ENCODE measurements at places on chromosomes 13 and 19.

GRCh38 chr13:50403311-50403710 is 388.1 kb downstream of the KCNRG start:
- DNase-seq = no peak

GRCh38 chr19:55432241-55432959 is 10.7 kb downstream of the SHISA7 start:
- no peak for DNase-seq

- DNase-seq = no peak
Measured at GRCh38 chr19:39257227-39257626, 8.6 kb upstream of the IFNL4 start.

GRCh38 chr13:77415253-77416071 is 88.6 kb upstream of the MYCBP2 start:
- DNase-seq = no peak

GRCh38 chr13:20921572-20921971 is 19.0 kb upstream of the XPO4 start:
- no peak for DNase-seq

- DNase-seq = no peak
Measured at GRCh38 chr13:76741624-76742023, 144.6 kb downstream of the KCTD12 start.

DNA sequence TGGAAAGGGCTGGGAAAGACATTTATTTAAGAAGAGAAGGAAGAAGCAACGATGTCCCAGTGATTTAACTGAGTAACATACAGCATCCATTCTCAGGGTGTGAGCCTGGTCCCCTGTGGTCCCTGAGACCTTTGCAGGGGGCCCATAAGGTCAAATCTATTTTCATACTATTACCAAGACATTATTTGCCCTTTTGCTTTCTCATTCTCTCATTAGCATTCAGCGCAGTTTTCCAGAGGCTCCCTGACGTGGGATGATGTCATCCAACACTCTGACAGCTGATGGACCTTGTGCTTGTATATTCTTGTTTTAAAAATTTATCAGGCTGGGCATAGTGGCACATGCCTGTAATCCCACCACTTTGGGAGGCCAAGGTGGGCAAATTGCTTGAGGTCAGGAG is 18.3 kb upstream of the HNRNPUL1 start:
- no peak for DNase-seq

DNA sequence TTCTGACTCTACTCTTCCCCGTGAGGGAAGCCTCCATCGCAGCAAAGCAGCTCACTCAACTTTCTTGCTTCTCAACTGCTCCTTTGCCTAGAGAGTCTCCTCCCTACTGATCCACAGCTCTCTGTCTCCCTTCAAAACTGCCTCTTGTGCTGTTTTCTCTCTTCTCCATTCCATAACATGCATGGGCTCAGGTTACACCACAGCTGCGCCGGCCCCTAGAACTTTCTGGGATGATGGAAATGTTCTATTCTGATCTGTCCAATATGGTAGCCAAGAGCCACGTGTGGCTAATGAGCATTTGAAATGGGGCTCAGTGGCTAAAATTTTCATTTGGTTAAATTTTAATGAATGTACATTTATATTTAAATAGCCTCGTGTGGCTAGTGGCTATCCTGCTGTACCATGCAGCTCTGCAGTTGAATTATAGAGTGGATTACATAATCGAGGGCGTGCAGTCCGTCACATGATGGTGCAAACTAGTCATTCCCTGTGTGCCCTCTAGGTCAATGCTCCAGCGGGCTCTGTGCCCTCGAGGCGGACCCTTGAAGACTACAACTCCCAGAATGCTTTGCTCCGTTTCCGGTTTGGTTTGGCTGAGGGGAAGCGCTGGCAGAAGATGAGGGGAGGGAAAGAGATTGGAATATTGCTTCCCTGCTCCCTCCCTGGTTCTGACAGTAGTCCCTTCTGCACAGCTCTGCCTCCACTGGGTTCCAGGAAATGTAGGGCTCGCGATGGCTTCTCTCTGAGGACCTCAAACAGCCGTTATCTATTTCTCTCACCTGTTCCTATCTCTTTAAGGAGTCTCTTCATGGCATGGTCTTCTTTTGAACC is 109.8 kb downstream of the CACNA1A start:
- no peak for DNase-seq

DNA sequence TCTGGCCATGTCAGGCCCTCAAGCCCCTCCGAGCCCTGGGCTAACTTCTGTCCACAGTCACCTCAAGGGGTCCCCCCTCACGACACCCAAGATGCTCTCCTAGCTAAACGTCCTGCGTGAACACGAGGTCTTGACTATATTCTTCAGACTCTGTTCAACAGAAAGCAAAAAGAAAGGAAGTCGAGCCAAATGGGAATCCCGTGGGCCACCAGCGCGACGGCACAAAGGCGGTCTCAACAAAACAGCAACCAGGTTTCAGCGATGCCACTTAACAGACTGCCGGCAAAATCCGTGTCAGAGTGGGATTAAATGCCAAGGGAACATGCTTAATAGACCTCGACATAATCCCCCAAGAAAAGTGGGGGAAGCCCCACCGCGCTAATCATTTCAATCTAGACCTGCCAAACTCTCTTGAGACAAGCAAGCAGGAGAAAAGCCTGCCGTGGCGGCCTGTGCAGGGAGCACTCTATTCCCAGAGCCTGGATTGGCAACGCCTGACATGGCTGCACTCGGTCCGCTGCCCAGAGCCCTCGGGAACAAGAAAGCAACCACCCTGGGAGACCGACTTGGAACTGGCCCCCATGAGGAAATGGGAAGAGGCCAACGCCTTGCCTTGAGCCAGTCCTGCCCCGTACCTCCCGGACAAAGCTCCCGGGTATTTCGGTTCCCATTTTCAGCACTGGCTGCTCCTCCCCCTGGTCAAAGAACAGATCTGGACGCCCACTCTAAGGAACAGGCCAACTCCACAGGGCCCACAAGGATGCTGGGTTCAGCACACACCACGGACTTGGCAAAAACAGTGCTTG is 16.0 kb downstream of the ZC3H4 start:
- no peak for DNase-seq

DNA sequence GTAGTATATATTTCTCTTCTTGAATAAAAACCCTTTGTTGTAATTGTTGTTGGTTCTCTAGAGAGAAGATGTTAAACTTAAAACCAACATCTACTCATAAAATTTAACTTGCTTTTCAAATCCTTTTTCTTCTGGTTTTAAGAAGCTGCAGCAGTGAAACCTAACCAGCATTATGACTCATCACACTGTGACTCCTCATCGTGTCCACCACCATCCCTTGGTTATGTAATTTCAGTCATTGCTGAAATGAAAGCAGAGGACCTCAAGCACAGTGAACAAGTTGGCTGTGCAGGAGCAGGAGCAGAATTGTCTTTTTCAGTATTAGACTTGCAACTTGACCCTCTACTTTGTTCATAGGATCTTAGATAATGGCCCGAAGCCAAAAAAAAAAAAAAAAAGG is 64.9 kb upstream of the HTR2A start:
- DNase-seq = no peak

GRCh38 chr13:97011446-97012131 is 17.3 kb upstream of the OXGR1 start:
- no peak for DNase-seq

DNA sequence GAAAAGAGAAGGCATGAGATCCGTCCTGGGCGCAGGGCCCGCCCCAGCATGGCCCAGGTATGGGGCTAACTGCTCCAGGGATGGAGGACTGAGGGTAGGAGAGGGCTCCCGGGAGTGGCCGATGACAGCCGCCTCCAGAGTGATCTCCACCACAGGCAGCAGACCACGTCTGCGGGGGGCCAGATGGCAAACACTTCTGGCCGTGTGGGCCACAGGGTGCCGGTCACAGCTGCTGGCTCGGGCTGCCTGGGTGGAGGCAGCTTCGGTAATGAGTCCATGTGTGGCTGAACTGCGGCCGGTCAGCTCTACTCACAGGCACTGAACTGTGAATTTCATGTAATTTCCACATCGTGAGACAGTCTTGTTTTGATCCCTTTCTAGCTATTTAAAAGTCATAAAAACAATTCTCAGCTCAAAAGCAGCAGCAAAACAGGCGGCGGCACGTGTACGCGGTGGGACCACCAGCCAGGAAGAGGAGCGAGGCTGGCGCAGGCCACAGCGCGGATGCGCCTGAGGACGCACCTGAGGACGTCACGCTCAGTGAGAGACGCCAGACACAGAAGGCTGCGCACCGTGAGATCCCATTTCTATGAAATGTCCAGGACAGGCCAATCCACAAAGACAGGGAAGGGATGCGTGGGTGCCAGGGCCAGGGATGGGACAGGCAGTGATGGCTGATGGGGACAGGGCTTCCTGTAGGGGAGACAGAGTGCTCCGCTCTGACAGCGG is 4.0 kb downstream of the LSM7 start:
- no peak for DNase-seq

DNA sequence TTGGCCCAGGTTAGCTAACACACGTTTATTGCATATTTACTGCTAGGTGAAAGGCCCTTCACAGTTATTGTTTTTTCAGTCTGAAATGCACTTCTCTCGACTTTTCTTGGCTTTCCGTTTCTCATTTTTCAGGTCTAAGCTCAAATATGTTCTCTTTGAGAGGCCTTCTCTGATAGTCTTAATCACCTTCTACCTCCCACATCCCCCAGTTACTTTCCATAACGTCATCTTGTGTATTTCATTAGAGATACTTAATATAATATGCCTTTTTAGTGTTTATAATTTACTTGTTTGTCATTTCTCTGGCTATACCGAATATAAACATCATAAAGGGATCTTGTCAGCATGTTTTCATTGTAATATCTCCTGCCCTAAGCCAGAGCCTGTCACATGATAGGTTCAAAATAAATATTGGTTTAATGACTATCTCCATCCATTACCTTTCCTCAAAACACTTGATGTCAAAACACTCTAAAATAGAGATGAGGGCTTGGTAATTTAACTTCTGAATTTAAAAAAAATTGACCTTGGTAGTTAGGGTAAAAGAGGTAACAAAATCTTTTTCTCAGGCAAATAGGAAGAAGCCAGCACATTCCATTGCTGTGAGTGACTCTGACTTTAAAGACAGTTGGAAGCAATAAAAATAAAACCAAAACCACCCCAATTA is 168.6 kb upstream of the RFC3 start:
- no peak for DNase-seq

GRCh38 chr19:19261350-19262189 is 11.5 kb downstream of the TM6SF2 start:
- DNase-seq = no peak

GRCh38 chr13:45748941-45749759 is 47.0 kb downstream of the CBY2 start:
- no peak for DNase-seq

- no peak for DNase-seq
Measured at GRCh38 chr13:80547341-80547740, 206.4 kb upstream of the SPRY2 start.

DNA sequence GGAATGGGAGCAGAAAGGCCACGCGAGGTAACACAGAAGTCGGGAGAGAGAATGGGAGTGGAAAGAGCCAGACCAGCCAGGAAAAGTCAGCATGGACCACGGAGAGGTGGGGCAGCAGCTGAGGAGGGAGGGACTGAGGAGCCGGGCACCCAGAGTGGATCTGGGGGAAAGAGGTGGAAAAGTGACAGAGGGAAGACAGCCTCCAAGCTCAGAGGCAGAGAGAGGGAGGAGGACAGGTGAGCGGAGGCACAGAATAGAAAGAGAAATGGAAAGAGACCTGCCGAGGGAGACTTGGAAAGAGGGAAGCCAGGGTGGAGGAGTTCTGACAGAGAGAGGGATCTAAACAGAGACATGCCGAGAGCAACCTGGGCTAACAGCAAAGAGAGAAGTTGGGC is 1.6 kb downstream of the GRIK5 start:
- DNase-seq = no peak

- DNase-seq = no peak
Measured at GRCh38 chr19:47402504-47402903, 16.8 kb downstream of the MEIS3 start.

DNA sequence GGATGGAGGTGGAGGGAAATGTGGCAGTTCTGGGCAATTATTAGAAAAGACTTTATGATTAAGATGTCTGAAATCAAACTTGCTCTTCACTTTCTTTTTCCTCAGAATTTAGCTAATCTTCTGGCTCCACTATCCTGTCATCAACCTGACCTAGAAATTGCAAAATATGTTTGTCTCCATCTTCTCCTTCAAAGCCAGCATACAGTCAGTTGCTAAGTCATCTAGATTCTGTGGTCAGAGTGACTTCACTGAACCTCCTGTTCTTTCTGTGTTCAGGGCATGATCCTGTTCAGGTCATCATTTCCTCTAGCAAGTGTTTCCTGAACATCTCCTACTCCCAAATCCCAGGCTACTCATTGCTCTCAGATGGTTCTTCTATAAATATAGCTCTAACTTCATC is 10.8 kb upstream of the CCNA1 start:
- DNase-seq = no peak

DNA sequence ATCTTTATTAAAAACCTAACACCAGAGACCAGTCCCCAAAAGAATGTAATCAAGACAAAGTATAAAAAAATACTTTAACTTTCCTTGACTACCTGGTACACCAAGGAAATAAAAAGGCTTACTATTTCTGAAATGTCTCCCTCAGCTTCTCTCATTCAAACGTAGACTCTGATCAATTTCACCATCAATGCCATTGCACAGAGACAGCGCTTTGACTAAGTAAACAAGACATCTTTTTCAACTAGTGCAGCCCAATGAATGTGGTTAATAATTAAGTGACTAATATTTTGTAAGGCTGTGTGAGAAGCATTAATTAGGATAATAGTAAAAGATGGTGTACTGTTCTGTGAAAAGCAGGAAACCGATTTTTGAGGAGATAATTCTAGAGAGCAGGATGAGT is 7.3 kb upstream of the RAP2A start:
- no peak for DNase-seq

DNA sequence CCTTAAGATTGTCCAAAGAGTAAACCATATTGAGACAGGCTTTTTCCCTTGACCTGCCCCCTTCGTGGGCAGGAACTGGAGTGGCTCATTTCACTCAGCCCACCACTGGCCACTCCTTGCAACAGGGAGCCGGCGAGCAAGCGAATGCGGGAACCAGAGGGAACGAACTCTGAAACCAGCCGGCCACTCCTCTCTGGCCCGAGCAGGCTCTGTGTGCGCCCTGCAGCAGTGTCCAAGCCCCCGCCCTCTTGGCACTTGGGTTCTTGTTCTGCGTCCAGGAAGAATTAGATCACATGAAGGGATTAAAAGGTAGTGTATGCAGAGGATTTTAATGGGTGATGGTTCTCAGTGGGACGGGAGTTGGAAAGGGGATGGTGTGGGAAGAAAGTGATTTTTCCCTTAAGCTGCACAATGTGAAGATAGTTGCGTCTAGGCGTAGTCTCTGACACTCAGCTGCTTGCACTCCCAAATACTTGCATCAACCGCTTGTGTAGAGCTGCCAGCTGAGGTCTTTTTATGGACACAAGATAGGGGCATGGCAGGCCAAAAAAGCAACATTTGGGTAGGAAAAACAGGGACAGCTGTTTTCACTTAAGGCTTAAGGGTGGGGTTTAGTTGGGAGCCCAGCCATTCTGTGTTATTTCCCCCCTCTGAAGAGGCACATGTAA is 1209.7 kb upstream of the PCDH20 start:
- DNase-seq = no peak

- no peak for DNase-seq
Measured at GRCh38 chr19:38577826-38578225, 39.9 kb downstream of the MAP4K1 start.
